A549 treated with GW870086 at 1 μM for 4 hours (cell line): ENCODE measurements at places on chromosomes 2 and 18. TPM values are rescaled to one million over a fixed set of nuclear protein-coding genes. Genes with fewer than 3 reads are reported as not detected.

The SLC9A2 gene
- 2.9 to 3.7 TPM (median 3.1 TPM) in 5 replicates for total RNA-seq

The UGT1A6 gene
- total RNA-seq: 0.31 to 1.8 TPM (median 1.5 TPM) in 5 replicates

The SMYD1 gene
- not detected in 5 replicates for total RNA-seq

The MAPK4 gene
- total RNA-seq: 0.11 to 0.26 TPM (median 0.23 TPM) in 5 replicates

The EFHD1 gene
- 3.3 to 4.9 TPM (median 3.6 TPM) in 5 replicates for total RNA-seq

The GKN1 gene
- total RNA-seq: 0.56 to 0.72 TPM (median 0.57 TPM) in 4 of 5 replicates, not detected in the other

The ZAP70 gene
- total RNA-seq: 0.08 TPM in 1 of 5 replicates, not detected in the others

The ALPG gene
- 0.24 to 0.47 TPM (median 0.38 TPM) in 5 replicates for total RNA-seq

The MC2R gene
- total RNA-seq: not detected in 5 replicates

The MARCO gene
- total RNA-seq: 0.07 to 0.36 TPM (median 0.09 TPM) in 3 of 5 replicates, not detected in the others

The MOGAT1 gene
- not detected in 5 replicates for total RNA-seq

The ERCC3 gene
- 44.3 to 46.7 TPM (median 46.0 TPM) in 5 replicates for total RNA-seq
